Thymus (tissue), 14 donors: ENCODE measurements at places on chromosomes 12 and 14.

DNA sequence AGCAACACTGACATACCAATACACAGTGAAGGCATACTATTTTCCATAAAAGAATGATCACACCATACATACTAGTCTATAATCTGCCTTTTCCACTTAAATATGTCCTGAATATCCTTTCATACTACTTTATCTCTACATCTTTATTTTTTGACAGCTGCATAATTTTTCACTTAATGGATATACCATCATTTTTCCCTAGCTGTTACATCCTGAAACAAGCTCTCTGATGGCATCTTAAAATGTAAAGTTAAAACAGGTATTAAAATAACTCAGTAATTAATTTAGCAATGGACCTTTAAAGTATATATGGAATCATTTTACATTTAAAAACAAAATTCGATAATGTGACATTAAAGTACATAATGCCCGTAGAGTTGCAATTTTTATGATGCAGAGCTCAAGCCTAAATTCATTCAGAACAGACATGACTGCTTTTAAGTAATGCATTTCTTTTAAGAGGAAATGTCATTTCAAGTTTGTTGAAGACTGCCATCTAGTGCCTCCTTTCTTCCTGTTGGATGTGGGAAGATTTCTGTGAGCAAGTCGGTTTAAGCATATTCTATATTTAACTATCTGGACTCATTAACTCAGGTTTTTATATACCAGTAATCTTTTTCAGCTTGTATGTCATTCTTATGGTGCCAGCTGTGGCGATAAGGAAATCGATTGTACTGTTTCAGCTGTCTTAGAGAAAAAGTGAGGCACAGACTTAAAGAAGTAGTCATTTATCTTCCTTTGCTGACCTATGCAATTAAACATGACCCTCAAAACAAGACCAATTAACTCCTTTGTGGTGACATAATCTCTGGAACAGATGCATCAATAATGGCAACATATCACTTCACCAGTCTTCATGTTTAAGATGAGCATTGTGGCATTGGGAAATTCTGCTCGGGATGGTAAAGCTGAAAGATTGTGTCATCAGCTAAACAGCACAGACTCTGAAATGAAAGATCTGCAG lies 20.3 kb downstream of the PRICKLE1 start:
- DNase-seq = no peak

DNA sequence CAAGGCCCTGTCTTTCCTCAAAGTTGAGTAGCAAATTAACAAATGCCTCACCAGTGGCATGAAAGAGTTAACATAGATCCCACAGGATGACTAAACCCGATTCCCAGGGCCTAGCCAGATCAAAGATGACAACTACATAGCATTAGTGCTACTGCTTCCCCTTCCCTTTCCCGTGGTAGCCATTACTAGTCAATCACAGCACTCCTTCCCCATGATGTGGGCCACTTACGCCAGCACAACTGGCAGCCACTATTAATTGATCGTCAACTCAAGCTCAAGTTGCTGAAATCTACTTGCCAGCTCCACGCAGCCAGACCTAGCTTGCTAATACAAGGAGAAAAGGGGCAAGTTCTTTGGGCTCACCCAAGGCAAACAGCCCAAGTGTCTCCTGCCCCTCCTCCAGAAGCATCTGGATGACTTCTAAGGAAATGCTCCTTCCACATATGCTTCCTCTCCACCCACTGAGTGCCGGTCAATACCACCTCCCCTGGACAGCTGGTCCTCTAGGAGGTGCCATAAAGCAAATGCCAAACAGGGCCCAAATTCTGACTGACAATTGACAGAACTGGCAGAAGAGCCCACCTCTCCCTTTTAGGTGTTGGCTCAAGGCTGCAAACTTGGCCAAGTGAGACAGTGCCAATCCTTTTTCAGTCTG lies 72.6 kb downstream of the NUAK1 start:
- no peak for DNase-seq

DNA sequence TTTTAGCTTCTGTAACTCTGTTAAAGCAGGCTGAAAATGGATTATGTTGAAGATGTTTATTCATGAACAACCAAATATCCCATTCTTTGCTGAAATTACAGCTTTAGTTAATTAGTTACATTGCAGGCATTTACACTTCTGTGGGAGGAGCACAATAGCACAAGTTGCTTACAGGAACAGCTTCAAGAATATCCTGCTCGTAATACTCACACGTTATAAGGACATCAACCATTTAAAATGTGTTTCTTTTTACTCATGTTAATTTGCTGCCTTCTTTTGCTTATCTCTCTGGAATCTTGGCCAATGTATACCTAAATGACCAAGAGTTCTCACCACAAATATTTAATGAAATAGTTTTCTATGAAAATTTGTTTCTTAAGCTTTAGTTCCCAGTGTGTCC lies 305.2 kb upstream of the SYT1 start:
- DNase-seq = no peak

- no peak for DNase-seq
Measured at GRCh38 chr14:87411370-87411769, 581.6 kb downstream of the GALC start.

GRCh38 chr12:89247541-89247942 lies 104.8 kb downstream of the DUSP6 start:
- no peak for DNase-seq

DNA sequence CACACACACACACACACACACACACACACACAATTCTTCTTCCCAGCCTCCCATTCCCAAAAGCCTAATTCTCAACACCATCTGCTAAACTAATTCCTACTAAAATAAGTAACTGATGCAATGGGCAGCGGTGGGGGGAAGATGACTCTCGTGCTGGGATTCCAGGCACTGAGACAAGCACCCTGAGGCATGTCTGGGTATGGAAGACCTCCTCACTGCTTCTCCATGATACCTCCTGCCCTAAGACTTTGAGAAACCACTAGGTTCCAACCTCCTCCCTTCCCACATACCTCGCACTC lies 789 bp upstream of the VWF start:
- DNase-seq = no peak

GRCh38 chr12:109625131-109625559 lies 51.6 kb downstream of the MVK start:
- no peak for DNase-seq

DNA sequence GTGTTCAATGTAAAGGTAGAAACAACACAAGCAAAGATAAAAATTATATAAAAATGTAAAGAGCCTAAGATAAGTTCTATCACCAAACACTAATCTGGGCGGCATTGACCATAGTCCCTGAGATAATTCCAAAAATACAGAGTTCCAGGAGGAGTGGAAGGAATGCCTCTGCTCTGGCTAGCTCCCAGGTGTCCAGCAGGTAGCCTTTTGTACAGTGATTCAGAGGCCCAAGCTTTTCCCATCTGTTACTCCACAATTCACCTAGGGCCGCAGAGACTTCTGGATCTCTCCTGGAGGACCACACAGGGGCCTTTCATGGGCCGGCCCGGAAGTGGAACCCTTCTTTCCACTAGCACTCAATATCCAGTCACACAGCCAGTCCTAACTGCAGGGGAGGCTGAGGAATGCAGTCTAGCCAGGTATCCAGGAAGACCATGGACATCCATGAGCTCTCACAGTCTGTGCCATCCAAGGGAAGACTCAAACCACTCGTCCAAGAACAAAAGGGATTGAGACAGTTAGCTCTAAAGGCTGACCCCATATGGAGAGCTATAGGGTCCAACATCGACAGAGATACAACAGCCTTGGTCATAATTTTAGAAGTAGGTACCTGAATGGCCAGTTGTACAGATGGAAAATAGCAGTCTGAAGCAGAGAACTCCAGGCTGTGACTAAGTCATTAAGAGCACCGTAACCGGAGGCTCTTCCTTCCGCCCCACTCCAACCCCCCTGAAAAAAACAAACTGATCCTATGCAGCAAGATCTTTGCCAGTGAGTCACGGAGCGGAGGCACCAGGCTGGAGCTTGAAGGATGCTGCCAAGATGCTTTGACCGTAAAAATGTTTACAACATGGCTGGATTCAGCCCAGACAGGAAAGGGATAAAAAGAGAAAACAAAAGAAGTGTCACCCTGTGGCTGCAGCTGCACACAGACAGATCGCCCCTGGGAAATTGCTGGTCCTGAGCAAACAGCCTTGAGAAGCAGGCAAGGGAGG lies 204.8 kb downstream of the NUAK1 start:
- DNase-seq = no peak

- peak; percentile 74 for DNase-seq
Measured at GRCh38 chr14:106318700-106319099, 792.3 kb downstream of the TMEM121 start.

DNA sequence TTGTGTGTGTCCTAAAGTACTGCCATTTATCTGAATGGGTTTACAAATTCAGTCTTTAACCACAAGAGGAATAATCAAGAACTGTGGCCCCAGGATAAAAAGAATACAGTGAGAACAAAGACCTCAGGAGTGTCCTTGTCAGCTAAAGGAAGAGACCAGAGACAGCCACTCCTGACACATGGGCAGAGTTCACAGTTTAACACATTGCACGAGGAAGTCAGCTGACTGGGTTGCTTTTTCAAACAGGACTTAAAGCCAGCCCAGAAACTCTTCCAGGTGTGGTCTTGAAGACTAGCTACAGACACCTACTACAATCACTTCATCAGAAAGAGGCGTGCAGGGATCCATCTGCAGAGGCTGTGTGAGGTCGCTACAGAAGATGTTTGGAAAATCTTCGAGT lies 42.8 kb downstream of the GNS start:
- DNase-seq = no peak

DNA sequence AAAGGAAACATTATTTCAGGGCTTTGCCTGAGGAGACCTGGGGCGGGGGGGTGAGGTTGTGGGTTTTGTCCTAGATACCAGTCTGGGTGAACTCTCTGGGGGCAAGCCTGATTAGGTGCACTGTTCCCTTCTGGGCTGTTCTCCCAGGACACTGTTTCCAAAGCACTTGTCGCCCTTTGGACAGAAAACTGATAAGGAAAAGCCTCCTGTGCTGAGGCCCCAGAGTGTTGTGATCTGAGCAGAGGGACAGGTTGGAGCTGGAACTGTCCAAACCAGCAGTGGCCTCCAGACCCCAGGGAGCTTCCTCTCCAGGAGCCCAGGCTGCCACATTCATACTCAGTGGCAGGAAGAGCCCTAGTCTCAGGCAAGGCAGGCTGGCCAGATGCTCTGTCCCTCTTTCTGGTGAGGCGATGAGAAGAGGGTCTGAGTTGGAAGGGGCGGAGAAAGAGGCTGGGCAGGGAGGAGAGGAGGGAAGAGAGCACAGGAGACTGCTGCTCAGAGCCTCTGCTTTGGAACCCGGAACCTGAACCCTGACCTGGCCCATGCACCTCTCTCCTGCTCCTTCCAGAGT lies 1.9 kb downstream of the GALNT16 start:
- no peak for DNase-seq

DNA sequence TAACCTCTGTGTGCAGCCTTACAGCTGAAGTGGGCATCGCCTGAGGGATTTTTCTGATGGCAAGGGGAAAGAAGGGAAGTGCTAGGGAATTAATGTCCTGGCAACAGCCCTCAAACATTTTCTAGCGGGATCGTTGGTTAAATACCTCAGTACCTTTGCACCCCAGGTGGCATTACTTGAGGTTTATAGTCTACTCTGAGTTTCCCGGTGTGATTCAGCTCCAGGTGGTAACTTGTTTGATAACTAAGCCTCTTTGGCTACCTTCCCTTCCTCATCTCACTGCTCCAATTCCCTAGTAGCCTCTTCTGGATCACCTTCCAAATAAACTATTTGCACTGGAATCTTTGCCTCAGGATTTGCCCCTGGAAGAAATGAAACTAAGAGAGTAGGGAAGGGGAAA lies 237.0 kb upstream of the SSTR1 start:
- no peak for DNase-seq

DNA sequence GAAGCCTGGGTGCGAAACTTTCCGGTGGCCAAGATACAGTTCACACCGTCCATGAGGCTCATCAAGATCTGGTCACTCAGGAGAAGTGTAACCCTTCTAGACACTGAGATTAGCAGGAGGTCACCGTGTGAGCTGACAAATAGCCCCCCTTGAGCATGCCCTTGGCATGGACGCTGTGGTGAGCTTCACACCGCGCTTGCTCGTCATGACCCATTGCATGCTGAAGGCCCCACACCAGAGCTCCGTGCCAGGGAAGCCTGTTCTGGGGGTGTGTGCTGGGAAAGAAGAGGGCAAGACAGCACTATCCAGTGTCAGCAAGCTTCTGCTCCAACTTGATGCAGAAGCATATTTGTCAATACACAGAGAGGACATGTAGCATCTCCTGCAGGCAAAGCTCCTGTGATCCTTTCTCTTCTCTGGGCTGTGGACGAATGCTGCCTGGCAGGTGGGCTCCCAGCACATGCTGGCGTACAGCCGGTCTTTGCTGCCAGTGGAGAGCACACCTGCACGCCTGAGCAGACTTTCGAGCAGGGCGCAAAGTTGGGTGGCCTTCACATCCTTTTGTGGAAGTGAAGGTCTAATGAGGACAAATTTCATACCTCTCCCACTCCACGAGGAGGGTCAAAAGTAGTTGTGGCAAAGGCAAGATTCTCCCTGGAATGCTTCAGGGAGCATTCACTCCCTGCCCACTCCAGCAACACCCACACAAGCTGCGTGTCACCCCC lies 126.9 kb upstream of the FKBP4 start:
- no peak for DNase-seq

GRCh38 chr12:3418609-3419390 lies 72.2 kb upstream of the PRMT8 start:
- DNase-seq = no peak

DNA sequence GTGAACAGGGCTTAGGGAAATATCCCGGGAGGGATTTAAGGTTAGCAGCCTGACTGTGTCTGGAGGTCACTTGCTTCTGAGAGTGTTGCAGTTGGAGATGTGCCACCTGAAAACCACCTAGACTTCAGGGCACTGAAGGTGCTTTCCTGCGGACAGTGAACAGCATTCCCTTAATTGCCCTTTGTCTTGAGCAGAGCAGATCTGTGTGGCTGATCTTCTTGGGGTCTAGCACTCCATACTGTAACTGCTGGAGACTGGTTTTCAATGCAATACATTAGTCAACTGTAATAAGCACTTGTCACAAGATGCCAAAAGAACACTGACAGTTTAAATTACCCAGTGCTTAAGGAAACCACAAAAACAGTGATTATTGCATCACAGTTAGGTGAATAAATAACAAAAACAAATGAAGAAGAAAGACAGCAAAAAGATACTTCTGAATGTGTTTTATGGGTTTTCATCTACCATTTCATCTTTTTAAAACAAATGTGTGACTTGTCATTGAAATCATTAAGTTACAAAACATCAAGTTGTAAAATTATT lies 111.8 kb downstream of the PRIMA1 start:
- no peak for DNase-seq

- no peak for DNase-seq
Measured at GRCh38 chr12:104964856-104965205, 6.7 kb upstream of the SLC41A2 start.
